ENCODE measurements at places on chromosomes 12 and 14.

DNA sequence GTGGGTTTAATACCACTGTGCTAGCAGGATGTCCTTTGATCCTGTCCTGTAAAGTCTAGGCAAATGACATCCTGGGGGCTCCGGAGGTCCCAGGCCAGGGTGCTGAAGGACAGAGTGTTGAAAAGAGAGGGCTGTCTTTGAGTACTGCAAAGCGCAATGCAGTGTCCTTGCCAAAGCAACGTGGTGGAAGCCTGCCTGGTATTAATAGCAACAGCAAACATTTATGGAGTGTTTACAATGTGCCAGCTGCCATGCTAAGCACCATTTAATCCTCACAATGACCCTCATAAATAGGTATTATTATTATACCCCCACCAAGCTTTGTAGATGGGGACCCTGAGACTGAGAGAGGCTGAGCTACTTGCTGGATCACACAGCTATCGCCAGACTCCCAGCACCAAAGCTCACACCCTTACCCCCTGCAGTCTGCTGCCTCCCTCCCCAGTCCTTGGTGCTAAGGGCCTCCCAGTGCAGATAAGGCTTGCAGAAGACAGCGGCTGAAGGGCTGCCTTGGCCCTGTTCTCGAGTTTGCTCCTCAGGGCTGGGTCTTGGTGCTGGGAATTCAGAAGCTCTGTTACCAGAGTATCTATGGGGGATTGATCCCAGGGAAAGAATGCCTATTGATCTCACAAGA, 427.7 kb downstream of the FUT8 start:
- no peak for DNase-seq

GRCh38 chr12:132561427-132562156, 48.8 kb downstream of the LRCOL1 start:
- DNase-seq = no peak

GRCh38 chr14:49923881-49924280, 31.0 kb downstream of the ARF6 start:
- no peak for DNase-seq

DNA sequence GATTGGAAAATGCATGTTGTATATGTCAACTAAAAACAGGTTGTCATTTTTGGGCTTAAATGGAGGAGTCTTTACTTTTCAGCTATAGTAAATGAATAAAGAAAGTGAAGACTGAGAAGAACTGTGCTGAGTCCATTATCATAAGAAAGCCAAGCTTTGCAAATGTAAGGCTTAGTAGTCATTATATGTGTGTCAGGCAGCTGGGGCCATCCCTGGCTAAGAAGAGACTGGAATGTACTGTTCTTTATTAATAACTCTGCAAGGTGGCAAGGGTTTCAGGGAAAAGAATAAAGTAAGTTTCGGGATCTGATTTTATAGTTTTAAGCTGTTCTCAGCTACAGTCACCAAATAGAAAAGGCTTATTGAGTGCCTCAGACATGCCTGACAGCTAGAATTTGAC, 48.7 kb downstream of the SRGAP1 start:
- DNase-seq = no peak

DNA sequence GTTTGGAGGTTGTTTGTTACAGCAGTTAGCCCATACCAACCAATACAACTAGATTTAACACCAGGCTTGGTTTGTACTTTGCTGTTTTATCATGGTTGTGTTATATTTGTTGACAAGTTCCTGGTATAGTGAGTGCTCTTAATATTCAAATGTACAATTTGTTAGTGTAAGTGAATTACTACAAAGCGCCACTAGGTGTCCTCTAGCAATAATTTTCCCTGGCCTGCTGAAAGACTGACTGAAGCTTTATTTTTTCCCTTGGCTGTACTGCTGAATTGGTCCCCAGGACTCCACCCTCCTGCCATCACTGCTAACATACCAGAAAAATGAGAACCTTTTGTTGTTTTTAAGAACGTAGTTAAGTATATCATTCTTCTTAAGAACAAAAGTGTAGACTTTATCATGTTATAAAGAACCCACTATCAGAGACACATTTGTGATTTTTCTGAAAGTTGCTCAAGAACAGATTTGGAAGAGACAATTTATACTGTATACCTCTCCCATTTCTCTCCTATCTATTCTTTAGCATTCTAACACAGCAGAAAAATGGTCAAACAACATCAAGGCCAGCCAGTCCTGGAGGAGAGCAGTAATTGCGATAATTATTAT, 75.3 kb upstream of the FAR2 start:
- DNase-seq = no peak

GRCh38 chr14:32509632-32510187, 180.6 kb downstream of the AKAP6 start:
- no peak for DNase-seq

GRCh38 chr12:49881415-49882247, 22.1 kb downstream of the FAIM2 start:
- no peak for DNase-seq

DNA sequence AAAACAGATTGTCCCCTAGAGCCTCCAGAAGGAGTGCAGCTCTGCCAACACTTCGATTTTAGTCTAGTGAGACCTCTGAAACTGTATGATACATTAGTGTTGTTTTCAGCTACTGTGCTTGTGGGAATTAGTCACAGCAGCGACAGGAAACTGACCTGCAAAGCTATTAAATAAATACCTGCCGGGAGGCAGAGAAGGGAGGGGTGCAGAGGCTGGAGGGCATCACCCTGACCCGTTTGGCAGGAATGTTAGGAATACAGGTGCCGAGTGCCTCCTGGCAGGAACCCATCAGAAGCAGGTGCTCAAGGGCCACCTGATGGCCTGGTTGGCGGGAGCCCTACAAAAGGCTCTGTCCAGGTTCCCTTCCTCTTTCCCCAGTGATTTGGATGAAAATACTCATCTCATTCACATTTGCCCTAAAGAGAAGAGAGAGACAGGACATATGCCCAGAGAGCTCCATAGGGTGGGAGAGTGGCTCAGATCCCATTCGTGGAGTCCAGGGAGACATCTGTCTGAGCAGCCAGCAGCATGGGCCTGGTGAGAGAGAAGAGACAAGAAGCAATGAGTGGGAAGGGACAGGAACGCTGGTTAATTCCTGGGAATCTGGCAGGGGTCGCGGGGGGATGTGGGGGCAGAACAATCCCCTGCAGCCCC, 44.6 kb downstream of the C14orf132 start:
- DNase-seq = no peak
